ENCODE measurements at places on chromosomes 5 and 9. TPM values are rescaled to one million over a fixed set of nuclear protein-coding genes. Genes with fewer than 3 reads are reported as not detected.

Gene SPINK6
- total RNA-seq, result not detected

DNA sequence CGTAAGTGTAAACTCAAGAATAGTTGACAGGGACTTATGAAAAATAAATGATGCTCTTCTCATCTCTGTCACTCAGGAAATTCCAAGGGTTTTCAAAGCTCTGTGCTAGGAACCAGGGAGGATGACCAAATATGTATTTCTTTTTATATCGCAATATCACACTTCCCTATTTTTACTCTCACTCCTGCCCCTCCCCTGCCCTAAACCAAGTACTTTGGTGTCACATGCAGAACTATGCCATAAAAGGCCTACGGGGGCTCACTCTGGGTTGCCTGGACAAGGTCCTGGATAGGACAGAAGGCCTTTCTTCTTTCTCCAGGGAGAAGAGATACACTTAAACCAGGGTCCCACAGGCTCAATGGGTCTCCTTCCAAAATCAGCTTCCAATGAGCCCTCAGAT is 8.3 kb upstream of the RETREG1 start:
- DNase-seq, result no peak
- H3K4me1 ChIP-seq, result peaks cover 38% of the 10 kb centered on the region
- no peaks in the 10 kb centered on the region for H3K27me3 ChIP-seq
- no peak overlapping the region for H3K4me3 ChIP-seq
- no peaks in the 10 kb centered on the region for H3K36me3 ChIP-seq

GRCh38 chr5:163889369-163889768 is 383.9 kb downstream of the MAT2B start:
- H3K27ac ChIP-seq, result no peak overlapping the region
- H3K36me3 ChIP-seq, result no peaks in the 10 kb centered on the region
- H3K4me3 ChIP-seq, result no peak overlapping the region
- no peak for DNase-seq

Gene PCDHGB2
- total RNA-seq, result 0.33 TPM

Gene SELENOP
- 0.75 TPM for total RNA-seq

Gene BRINP1
- total RNA-seq, result not detected

Measured in CD8-positive, alpha-beta memory T cell (primary cell).